Urinary bladder (tissue), 4 donors: ENCODE measurements at places on chromosomes 4 and X.

GRCh38 chr4:79201971-79202370 is 123.9 kb downstream of the NAA11 start:
- no peak for DNase-seq

- DNase-seq = no peak
Measured at GRCh38 chr4:135240796-135241195, 1039.2 kb upstream of the PABPC4L start.

DNA sequence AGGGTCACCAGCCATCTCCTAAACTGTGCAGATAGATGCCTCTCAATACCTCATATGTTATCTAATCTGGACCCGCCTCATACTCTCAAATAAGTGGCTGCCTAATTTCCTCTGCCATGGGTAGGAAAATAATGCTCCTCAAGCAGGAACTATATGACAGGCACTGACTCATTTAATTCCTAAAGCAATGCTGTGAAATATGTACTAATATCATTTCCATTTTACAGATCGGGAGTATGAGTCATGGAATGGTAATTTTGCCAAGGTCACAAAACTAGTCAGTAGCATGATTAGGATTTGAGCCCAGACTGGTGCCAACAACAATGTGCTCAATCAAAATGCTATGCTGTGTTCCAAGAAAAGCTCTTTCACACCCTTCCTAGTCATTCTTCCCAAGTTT is 3.0 kb upstream of the NXT2 start:
- DNase-seq = no peak

DNA sequence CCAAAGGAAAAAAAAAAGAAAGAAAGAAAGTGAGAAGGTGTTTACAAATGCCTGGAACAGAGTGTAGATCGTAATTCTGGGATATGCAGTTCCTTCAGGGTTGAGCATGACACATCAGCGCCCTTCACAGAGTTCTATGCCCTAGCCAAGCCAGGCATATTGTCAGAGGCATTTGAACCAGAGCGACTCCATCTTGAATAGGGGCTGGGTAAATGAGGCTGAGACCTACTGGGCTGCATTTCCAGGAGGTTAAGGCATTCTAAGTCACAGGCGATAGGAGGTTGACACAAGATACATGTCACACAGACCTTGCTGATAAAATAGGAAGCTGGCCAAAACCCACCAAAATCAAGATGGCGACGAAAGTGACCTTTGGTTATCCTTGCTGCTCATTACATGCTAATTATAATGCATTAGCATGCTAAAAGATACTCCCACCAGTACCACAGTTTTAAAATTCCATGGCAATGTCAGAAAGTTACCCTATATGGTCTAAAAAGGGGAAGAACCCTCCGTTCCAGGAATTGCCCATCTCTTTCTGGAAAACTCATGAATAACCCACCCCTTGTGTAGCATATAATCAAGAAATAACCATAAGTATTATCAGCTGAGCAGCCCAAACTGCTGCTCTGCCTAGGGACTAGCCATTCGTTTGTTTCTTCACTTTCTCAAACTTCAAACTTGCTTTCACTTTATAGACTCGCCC is 23.5 kb upstream of the LRBA start:
- no peak for DNase-seq

DNA sequence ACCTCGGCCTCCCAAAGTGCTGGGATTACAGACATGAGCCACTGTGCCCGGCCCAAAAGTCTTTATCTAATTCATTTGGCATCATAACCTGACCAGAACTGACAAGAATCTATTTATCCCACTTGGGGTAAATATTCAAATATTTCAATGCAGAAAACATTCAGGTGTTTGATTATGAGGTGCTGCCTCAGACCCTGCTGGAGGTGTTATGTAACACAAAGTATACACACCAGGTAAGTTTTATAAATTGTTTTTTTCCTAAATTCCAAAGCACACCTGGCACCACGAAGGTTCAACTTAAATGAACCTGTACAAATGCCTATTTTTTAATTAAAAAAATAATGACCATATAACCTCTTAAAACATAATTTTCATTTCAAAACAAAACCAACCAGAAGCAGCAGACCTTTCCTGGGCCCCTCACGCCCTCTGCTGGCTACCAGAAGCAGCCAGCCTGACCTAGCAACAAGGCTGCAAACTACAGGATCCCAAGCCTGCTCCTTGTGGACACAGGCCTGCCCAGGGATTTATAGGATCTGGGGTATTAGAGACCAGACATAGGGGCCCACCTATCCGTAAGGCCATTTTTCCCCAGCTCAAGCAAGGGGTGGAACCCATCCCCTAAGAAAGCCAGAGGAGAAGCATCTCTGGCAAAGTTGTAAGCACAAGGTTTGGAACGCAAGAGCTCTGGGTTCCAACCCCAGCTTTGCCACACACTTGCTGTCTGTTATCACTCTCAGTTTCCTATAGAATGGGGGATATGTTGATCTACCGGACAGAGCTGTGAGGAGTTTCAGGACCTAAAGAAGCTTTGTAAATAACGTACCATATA is 11.7 kb downstream of the OTUD5 start:
- no peak for DNase-seq

DNA sequence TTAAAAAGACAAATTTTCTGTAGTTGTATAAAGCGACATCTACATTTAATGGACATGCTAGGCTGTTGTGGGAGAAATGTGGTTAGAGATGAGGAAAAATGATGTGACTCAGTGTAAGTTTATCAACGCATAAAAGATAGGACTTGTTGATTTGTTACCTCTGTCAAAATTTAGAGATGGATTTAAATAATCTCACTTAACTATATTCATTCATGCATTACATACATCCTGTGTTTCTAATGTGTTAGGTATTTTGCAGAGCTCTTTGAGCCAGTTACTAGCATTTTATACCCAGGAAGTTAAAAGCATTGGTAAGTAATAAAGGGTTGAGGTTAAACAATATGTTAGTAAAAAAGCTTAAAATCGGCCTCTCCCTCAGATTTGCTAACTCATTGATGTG is 34.3 kb downstream of the METAP1 start:
- no peak for DNase-seq

GRCh38 chr4:71262161-71262560 is 76.7 kb upstream of the SLC4A4 start:
- DNase-seq = no peak

DNA sequence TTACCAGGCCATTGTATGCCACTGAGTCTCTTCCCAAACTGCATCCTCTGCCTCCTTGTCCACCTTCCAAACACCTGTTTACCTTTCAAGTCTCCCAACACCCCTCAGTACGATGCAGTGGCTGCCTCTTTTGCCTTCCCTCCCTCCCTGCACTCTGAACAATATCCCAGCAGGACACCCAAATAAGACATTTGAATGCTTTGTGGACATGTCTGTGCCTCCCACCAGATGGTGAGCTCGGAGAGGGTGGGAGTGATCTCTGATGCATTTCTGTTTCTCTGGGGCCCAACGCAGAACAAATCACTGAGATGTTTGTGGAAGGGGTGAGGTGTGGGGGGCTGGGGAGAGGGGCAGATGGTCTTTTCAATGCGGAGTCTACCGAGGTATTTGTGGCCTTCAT is 33.4 kb downstream of the PJA1 start:
- no peak for DNase-seq

GRCh38 chr4:7442574-7443162 is 7.9 kb upstream of the PSAPL1 start:
- no peak for DNase-seq

DNA sequence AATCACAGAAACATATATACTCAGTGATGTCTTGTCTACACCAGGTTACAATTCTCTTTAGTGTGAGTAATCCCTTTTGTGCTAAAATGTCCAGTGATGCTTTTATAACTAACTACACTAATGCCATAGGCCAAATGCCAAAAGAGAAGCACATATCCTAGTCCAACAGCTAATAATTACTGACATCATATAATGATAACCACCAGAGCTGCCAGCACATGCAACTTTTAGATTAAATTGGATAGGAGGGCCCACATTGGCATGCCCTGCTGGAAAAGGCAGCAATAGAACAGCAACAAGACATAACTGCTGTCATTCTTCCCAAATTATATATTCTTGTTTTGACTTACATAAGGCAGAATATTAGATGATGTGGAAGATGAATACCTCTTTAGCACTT is 238.8 kb downstream of the KCNIP4 start:
- no peak for DNase-seq

- no peak for DNase-seq
Measured at GRCh38 chr4:6200011-6200921, at the start of gene JAKMIP1. TSS of gene JAKMIP1 (minus strand) at chr4:6200549. CDS start at chr4:6112850, 87,699 bp downstream.

DNA sequence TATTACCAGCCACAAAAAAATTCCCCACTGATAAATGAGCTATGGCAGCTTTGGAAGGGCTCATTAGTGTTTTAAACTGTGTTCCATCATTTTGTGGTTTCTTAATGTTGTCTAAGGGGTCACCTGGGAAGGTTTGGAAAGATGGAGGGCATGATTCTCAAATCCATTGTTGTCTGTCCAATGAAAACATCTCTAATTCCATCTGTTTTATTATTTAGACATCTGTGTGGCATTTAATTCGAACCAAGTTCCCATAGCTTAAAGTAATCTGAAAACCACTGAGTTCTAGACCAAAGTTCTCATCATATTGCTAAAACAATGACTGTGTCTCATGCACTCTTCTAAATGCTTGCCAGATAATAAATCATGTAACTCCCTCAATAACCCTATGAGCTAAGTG is 103.8 kb upstream of the PPP3CA start:
- no peak for DNase-seq

DNA sequence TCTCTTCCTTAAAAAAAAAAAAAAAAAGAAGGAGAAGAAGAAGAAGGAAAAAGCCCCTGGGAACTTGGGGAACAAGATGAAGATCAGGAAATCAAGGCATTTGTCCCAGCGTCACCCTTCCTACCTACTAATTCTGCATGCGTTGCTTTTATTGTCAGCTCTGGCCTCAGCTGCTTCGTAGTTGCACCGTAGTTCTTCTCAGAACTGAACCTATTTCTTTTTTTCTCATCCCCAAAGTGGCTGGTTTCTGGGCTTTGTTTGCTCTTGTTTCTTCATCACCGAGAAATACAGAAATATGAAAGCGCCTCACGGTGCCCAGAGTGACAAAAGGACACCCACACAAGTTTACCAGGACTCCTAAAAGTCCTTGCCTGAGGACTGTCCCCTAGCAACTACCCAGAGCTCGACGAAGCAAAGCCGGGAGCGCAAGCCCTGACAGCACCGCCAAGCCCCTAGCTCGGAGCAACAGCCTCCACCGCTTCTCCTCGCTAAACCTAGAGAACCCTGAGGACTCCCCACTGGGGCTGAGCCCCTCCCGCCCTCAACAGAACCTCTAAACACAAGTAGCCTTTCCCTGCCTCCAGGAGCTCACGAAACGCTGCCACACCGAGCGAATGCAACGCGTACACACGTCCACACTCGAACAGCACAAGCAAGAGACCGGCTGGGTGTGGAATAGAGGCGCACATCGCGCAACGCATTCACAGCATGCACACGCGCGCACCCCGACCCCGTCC is 710 bp downstream of the PRKG2 start:
- no peak for DNase-seq

- DNase-seq = no peak
Measured at GRCh38 chrX:9414416-9414815, 50.4 kb upstream of the TBL1X start.

DNA sequence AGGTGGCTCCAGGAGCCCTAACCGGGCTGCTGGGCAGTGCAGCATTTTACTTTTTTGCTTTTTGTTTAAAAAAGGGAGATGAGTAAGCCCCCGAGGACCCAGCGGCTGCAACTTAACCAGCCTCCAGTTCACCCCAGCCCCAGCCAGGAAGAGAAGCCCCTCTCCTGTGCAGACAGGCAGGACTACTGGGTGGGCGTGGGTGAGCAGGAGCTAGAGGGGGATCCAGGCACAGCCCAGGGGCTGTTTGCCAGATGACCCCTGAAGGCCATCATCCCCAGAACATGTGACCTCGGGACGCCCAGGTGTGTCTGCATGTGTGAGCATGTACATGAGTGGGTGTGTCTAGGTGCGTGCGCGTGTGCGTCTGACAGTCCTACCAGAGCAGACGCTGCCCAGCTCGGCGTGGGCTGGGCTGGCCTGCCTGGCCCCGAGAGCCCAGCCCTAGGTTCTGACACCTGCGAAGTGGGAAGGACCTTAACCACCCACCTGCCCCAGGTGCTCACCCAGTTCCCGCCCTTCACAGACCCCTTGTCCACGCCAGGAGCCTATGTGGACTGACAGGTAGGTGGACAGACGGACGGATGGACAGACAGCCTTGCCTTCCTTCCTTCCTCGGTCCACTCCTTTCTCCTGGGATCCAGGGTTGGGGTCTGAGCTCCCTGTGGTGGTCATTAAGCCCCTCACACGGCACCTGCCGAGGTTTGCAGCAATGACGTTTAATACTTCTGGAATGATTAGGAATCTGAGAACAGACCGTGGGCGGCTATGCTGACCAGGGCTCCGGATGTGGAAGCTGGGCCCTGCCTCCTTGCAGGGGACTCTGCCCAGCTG is 7.8 kb upstream of the HAUS3 start:
- no peak for DNase-seq

DNA sequence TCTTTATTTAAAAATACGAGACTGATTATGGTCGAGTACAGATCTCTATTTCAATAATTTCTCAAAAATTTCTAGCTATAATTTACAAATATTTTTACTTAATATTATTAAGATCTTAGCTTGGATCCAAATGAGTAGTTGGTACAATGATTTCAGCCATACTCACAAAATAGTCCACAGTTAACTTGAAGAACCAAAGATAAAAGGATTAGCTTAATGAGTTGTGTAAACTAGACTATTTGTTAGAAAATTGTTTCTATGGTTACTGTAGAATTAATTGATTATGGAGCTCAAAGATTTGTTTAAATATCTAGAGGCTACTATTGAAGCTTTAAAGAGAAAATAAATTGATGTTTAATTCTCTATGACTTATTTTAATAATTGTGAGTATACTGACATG is 1.6 kb downstream of the UGT2B10 start:
- no peak for DNase-seq

DNA sequence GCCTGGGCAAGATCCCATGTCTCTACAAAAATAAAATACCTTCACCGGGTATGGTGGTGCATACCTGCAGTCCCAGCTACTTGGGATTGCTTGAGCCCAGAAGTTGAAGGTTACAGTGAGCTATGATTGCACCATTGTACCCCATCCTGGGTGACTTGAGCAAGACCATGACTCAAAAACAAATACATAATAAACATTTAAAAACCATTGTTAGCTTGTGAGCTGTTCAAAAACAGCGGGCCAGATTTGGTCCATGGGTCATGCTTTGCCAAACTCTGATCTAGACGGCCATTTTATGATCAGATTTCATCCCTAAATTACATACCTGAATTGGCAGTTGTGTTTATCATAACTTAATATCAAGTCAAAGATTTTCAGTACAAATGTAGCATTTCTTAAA is 76.0 kb upstream of the GPM6B start:
- no peak for DNase-seq

DNA sequence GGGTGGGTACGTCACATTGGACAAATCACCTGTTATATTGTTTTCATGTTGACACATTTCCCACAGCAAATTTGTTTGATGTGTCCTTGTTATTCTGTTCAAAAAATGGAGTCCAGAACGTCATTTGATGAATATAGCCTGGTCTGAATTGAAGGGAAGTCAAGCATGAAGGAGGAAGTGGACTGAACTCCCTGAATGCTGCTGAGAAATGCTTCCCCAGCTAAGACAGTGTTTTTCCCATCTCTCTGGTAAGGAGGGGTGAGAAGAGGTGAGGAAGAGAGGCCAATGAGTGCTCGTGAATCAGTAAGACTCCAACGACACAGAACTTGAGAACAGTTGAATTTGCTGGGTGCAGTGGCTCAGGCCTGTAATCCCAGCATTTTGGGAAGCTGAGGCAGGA is 127.4 kb downstream of the RBM47 start:
- no peak for DNase-seq

- no peak for DNase-seq
Measured at GRCh38 chr4:128831531-128832242, 22.2 kb downstream of the JADE1 start.
